ENCODE measurements at places on chromosomes 13 and 19.
A peak's percentile ranks its signal among the peaks of the same experiment; 100 is the strongest.

DNA sequence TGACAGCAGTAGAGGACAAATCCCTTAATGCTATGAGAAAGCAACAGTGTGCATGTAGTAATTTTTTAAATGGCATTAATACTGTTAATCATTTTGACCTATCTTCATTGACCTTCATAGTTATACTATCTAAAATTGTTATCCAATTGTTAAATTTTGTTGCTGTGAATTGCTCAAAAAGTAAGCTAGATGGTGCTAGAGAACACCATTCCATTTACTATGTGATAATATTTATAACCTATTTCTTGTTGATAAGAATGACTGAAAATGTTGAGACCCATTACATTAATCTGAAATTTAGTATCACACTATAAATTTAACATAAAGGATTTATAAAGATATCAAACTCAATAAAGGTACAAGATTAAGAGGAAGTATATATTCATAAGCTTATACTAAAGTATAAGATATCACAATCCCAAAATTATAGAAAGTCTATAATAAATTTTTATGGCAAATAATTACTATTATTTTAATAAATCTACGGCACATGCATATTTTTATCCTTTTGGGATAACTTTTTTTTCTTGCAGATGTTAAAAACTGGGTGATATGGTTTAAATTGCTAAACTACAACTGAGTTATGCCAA is 1573.3 kb downstream of the PCDH9 start:
- peak; percentile 11 for DNase-seq

- no peak for DNase-seq
Measured at GRCh38 chr19:5536337-5536894, 31.3 kb downstream of the TINCR start.

DNA sequence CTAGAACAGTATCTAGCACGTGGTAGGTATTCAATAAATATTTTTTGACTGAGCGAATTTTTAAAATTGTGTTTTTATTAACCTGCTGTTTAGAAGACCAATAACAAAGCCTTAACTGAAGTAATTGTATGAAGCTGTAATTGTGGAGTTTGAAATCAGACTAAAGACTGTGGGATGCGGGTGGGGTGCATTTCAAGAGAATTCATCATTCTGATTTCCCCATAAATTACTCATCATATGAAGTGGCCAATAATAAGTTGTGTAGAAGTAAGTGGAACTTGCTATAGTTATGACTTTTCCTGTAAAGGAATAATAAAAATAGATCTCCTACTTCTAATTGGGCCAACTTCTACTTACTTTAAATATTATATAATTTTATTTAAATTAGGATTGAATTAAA is 449.3 kb downstream of the PCDH9 start:
- DNase-seq = no peak

- no peak for DNase-seq
Measured at GRCh38 chr13:73242515-73243015, 183.8 kb downstream of the KLF5 start.

DNA sequence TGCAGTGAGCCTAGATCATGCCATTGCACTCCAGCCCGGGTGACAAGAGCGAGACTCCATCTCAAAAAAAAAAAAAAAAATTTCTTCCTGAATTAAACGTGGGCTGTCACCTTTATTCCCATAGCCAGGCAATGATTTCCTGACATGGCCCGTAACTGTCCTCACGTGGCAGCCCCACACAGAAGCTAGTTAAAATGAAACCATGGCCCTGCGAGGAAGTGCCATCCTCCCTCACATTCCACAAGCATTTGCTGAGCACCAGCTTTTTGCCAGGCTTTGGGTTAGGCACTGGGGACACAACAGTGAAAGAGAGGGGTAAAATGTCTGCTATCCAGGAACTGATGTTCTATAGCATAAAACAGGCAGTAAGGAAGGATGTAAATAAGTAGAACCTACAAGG is 13.2 kb upstream of the FBXO27 start:
- peak; percentile 21 for DNase-seq

GRCh38 chr19:33194532-33194885 is 379 bp downstream of the LRP3 start:
- DNase-seq = no peak

- DNase-seq = no peak
Measured at GRCh38 chr19:15673176-15673654, 328 bp downstream of the CYP4F12 start.

DNA sequence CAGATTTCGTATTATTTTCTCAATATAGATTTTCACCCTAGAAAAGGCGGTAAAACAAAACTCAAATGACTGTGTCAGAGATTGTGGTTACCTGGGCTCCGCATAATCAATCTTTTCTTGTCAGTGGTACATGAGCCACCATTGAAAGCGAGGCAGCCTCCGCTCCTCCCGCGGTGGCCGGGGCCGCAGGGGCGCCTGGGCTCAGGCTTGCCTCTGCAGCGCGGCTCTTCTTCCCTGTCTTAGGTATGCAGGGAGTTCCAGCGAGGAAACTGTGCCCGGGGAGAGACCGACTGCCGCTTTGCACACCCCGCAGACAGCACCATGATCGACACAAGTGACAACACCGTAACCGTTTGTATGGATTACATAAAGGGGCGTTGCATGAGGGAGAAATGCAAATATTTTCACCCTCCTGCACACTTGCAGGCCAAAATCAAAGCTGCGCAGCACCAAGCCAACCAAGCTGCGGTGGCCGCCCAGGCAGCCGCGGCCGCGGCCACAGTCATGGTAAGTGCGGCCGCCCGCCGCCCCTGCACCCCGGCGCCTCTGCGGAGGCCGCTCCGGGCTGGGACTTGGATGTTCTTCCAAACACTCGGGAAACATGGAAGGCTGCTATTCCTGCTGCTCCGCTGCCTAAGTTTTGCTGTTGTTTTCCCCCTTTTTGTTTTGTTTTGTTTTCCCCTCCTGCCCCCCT is 87.3 kb upstream of the RAP2A start:
- DNase-seq = no peak

DNA sequence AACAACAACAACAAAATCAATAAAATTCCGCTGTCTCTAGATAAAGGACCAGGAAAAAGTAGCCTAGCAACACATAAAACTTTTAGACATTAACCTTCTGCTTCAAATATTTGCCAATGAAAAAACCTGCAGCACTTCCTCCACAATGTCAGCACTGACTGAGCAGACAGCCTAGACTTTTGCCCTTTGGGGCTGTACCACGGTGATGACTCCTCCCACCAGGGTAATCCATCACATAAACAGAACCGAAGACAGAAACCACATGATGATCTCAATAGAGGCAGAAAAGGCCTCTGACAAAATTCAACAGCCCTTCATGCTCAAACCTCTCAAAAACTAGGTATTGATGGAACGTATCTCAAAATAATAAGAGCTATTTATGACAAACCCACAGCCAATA is 30.2 kb upstream of the TRPC4 start:
- DNase-seq = no peak

DNA sequence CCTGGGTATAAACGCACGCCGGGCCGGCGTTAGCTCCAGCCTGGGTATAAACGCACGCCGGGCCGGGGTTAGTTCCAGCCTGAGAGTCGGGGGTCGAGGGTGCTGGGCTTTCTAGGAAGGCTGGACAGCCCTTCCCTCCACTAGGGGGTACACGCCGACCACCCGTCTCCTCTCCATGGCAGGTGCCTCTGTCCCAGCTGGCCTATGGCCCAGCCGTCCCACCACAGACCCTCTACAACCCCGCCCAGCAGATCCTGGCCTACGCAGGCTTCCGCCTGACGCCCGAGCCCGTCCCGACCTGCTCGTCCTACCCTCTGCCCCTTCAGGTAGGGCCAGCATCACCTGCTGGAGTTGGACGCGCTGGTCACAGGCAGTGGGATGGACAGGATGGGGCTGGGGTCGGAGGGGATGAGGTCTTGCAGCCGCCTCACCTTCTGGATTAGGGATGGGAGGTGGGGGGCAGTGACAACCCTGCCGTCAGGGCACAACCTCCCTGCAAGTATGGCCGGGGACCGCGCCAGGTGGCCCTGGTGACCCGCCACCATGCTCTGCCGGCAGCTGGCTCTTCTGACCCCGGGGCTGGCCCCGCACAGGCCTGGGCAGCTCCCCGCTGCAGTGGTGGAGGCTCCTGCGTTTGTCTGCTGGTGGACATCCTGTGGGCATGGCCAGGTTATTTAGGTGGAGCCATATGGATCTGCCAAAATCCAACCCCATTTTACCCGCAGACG is 45.8 kb downstream of the TMEM255B start:
- DNase-seq = no peak

DNA sequence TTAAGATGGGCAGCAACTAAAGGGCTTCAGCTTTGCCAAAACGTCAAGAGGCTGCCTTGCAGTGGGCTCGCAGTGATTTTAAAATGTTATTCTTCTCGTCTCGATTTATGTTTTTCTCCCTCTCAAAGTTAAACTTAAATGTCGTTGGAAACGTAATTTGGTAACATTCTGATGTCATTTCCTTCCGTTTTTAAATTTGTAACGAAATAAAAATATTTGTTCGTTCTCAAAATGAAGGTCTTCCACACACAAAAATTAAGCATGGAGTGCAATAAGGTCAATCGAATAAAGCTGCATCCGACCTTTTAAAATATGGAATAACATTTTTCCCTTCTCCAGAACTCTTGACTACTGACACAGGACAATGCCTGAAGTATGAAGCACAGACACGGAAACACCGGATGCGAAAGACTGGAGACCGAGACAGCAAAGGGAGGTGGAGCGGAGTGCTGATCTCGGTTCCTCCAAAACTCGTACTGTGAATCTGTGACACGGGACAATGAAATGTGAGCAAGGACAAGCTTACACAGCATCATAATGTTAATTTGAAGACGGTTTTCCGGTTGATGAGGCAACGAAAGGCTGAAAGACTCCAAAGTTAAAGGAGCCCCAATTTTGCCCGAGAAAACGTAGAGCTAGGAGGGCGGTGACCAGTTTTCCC is 850 bp downstream of the MTMR6 start:
- DNase-seq = peak; percentile 22

- no peak for DNase-seq
Measured at GRCh38 chr13:46643165-46643777, 90.3 kb downstream of the LRCH1 start.

GRCh38 chr19:33171916-33172359 is 22.2 kb upstream of the LRP3 start:
- DNase-seq = no peak

DNA sequence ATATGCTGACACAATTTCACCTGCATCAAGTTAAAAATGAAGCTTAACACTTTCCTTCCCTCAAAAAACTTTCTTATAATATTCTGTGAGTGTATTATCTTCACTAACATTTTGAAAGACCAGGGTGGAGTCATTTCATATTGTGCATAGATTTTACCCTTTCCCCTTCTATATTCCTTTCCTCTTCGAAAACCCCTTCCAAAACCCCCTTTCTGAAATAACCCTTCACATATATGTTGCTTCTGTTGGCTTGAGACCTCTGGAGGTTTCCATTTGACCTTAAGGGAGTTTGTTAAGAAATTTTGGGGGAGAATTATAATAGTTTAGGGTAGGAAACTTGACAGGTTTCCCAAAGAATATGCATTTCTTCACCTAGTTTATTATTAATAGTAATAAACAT is 489.6 kb upstream of the MIR17HG start:
- no peak for DNase-seq

DNA sequence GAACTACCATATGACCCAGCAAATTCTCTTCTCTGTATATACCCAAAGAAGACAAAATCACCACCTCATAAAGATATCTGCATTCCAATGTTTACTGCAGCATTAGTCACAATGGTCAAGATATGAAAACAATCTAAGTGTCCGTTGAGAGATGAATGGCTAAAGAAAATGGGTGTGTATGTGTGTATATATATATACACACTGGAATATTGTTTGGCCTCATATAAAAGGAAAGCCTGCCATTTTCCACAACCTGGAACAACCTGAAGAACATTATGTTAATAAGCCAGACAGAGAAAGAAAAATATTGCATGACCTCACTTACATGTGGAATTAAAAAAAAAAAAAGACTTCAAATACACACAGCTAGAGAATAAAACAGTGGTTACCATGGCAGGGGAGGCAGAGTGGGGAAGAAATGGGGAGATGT is 29.5 kb upstream of the RBM26 start:
- DNase-seq = no peak

GRCh38 chr13:99866781-99867180 is 104.8 kb downstream of the ZIC5 start:
- no peak for DNase-seq

DNA sequence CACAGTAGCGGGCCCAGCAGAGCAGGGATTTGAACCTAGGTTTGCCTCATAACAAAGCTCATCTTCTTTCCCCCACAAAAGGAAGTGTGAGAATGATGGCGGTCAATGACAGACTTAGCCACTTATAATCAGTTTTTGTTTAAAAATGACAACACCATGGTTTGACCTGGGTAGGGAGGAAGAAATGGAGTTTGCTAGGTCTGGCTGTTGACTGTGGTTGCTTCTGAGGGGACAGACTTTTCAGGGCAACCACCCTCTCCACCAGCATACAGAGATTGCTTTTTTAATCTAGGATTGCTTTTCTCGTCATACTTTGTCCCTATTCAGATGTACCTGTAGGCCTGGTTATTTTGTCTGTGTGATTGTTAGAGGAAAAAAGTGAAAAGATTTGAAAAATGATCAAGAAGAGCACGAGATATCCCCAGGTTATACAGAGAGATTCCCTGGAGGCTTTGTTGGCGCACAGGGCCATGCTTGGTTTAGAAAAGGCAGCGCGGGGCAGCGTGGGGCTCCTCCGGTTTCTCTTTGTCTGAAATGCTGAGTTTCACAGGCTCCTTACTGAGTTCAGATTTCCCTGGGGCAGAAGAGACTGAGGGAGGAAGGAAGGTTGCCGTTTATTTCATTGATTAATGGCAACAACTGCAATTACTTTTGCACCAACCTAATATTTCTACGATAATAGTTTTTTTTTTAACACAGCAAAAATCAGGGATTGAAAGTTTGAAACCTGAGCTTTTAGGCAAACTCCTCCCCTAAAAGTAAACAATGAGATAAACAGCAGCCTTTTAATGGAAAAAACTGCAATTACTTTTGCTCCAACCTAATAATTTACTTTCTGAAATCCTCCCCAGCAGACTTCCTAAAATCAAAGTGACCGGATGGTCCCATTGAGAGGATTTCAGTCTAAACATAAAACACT is 97.0 kb upstream of the RNF113B start:
- peak; percentile 27 for DNase-seq

DNA sequence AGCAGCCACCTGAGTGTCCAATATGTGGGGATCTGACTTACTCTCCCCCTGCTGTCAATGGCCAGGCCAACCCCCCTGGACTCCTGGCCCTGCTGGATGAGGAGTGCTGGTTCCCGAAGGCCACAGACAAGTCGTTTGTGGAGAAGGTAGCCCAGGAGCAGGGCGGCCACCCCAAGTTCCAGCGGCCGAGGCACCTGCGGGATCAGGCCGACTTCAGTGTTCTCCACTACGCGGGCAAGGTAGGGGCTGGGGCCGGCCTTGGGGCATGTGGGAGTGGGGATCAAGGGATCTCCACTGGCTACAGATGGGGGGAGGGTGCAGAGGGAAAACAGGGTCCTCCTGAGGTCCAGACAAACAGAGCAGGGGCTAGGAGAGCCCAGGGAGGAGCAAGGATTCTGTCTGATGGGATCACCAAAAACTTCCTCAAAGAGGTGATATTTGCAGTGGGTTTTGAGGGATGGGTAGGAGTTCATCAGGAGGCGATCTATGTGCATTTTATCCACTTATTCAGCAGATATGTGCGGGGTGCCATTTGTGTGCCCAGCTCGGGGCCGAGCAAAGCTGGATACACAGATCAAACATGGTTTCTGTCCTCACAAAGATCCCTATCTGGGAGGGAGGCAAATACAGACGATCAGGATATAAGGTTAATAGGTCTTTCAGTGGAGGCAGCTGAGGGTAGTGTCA is 47.2 kb downstream of the MYH14 start:
- no peak for DNase-seq
